ENCODE measurements at places on chromosomes 6 and 20.

GRCh38 chr20:32352121-32352720, 5.9 kb upstream of the ASXL1 start:
- DNase-seq: no peak

DNA sequence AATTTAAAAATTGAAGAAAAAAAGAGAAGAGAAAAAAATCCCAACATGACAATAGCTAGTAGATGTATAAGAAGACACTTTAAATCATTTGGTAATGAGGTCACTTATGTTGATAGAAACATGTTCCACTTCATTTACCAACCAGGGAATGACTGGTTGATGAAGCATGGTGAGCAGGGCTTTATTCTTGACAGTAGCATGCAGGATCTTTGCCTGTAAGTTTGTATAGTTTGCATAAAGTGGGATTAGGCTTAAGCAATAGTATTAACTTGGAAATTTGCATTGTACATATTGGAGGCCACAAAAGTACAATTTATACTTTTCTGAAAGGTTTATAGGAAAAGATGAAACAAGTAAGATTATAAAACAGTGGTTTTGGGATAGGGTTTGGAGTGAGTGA, 67.0 kb downstream of the NOX3 start:
- DNase-seq: no peak

DNA sequence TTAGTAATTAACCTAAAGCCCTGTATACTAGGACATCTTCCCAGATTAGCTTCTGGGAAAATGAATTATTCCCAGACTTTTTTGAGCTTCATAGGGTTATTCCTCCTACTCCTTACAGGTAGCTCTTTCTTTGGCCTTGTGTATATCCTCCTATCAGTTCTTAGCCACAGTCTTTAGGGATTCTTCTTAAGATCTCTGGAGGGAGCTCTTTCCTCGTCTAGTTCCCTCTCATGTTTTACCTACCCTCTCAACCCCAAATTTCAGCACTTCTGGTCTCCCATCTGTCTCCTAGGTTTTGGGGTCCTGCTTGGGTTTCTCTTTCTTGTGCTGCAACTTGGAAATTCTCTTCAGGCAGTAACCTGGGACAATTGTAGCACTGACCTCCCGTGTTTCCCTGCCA, 46.4 kb upstream of the SLC35B3 start:
- no peak for DNase-seq

GRCh38 chr20:4369798-4370124, 351.9 kb upstream of the PRND start:
- no peak for DNase-seq

DNA sequence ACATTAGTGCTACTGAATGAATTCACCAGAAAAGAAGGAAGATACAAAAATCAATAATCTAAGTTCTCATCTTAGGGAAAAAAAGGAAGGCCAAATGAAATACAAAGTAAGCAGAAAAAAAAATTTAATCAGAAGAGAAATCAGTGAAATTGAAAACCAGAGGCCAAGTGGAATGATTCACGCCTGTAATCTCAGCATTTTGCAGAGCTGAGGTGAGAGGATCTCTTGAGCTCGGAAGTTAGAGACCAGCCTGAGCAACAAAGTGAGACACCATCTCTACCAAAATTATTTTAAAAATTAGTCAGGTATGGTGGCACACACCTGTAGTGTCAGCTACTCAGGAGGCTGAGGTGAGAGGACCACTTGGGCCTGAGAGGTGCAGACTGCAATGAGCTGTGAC, 21.2 kb upstream of the ASF1A start:
- DNase-seq: no peak

DNA sequence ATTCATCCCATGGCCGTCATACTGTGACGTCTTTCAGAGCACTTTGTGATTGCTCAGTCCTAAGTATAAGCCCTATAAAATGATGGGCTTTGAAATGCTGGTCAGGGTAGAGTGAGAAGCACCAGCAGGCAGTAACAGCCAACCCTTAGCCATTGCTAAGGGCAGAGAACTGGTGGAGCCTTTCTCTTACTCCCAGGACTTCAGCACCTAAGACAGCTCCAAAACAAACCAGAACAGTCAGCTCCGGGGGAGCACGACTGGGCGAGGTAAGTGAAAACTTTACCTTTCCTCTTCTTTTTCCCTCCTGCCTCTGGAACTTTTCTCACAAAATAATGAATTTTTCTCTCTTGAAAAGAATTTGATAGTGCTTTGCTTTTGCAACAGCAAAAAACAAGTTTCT, at the start of gene VIP:
Gene VIP (plus strand): TSS at position 104 of the 400 bp plus-strand sequence. CDS start 1,381 bp downstream, outside the sequence.
- no peak for DNase-seq
